NCI-H526 treated with DMSO at 0.1 percent for 48 hours (cell line): ENCODE measurements at places on chromosomes 13 and 19.

GRCh38 chr13:50682966-50683365 is 160.5 kb downstream of the DLEU7 start:
- no peak for DNase-seq

GRCh38 chr19:30671622-30672051 is 299.5 kb downstream of the ZNF536 start:
- DNase-seq, result no peak

DNA sequence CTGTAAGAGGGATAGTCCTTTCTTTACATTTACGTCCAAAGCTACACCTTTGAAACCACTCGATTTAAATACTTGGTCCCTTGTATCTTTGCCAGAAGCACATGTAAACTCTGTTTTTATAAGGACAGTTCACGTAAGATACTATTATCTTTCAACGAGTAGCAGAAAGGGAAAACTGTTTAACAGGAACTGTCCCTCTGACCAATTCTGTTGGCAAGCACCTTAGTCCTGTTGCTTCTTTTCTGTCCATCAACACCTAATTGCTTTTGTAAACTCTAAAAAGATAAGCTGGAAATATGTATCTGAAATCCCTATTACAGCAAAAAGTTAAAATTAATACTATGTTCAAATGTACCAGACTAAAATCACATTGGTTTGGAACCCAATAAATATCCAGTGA is 37.4 kb downstream of the PCDH9 start:
- no peak for DNase-seq

- DNase-seq, result no peak
Measured at GRCh38 chr13:20387441-20387971, 138.2 kb downstream of the CRYL1 start.

DNA sequence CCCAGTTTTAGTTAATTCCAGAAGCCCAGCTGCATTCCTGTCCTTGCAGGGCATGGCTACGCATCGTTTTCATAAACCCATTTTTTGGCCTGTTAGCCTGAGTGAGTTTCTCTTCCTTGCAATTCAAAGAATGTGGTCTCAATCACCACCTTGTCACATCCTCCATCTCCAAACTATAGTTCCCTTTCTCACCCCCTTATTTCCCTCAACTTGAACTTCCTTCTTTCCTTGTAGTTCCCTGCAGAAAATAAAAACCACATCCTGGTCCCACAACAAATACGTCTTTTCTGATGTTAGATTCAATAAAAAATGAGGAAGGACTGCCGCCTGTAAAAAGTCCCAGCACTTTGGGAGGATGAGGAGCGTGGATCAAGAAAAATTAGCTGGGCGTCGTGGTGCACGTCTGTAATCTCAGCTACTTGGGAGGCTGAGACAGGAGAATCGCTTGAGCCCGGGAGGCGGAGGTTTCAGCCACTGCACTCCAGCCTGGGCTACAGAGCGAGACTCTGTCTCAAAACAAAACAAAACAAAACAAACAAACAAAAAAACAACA is 13.2 kb downstream of the ADGRE3 start:
- no peak for DNase-seq

- no peak for DNase-seq
Measured at GRCh38 chr19:50952910-50953309, at the start of gene KLK5. TSS of gene KLK5 (minus strand) at chr19:50953038. CDS start at chr19:50952657, 381 bp downstream.

DNA sequence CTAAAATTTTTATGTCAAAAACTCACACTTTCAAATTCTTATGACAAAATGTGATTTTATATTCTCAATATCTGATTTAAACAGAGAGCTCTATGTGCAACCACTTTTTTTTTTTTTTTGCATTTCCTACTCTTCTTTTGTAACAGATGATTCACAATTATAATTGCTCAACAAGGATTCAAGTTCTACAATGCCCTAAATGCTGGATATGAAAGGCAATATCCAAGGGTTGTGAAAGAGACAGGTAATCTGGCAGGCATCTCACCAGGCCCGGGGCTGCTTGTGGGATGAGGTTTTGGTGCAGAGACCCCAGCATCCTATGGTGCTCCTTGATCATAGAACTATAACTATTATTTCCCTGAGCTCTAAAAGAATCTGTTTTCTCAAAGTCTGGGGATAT is 363.6 kb upstream of the NBEA start:
- DNase-seq, result no peak

- peak; percentile 95 for DNase-seq
Measured at GRCh38 chr13:85500696-85501256, 298.4 kb downstream of the SLITRK6 start.

DNA sequence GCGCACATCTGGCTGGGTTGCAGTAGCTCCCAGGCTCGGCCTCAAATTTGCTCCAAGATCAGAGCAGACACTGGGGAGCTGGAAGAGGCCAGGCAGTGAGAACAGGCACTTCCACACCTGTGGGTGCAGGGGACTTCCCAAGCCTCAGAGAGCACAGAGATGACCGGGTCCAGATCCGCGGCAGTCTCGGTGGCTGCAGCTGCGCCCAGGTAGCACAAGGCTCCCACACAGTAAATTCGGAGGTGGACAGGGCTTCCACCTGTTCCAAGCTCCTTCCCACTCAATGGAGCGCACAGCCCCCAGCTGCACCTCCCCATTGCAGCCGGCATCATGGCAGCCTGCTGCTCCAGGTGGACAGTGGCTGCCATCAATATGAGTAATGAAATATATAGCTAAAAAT is 1417.4 kb upstream of the SLC10A2 start:
- DNase-seq, result no peak

- no peak for DNase-seq
Measured at GRCh38 chr13:85445534-85445933, 353.7 kb downstream of the SLITRK6 start.

DNA sequence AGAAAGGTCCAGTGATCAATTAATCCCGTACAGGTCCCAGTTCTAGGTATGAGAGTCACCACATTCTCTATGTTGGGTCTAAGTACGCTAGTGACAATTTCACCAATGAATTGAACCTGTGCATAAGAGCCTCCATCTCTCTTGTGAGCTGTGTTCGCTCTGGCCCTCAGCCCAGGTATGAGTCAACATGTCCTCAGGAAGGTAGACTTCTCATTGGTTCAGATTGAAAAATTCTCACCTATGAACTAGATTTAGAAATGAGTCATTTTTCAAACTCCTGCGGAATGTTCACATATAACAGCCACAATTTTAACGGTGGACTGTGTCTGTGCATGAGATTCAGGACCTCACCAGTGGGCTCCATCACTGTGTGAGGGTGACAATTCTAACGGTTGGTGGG is 12.7 kb upstream of the ZNF43 start:
- no peak for DNase-seq

GRCh38 chr19:33219261-33219815 is 6.3 kb downstream of the SLC7A10 start:
- no peak for DNase-seq

- no peak for DNase-seq
Measured at GRCh38 chr13:44063881-44064280, 184.2 kb downstream of the LACC1 start.

GRCh38 chr19:48746738-48747575 is at the start of gene IZUMO1:
TSS of gene IZUMO1 (minus strand) at chr19:48746909. CDS start at chr19:48745859, 1,050 bp downstream.
- DNase-seq, result no peak

GRCh38 chr13:75202981-75203380 is 279.0 kb downstream of the TBC1D4 start:
- DNase-seq, result no peak

DNA sequence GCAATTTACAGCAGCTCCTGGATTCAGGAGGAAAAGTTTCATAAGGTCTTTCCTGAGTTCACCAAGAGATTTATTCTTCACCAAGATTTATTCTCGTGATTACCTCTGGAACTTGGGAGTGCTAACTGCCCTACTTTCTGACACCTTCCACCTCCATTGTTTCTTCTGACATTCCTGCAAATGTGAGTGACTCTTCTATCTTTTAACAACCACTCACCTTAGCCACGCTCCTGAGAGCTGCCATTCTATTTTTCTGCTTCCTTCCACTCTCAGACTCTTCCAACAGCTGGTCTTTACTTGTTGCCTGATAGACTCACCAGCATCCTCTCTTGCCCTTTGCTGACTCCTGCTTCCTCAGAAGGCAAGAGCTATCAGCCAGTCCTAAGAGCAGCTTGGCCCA is 11.5 kb upstream of the CBY2 start:
- DNase-seq, result no peak

DNA sequence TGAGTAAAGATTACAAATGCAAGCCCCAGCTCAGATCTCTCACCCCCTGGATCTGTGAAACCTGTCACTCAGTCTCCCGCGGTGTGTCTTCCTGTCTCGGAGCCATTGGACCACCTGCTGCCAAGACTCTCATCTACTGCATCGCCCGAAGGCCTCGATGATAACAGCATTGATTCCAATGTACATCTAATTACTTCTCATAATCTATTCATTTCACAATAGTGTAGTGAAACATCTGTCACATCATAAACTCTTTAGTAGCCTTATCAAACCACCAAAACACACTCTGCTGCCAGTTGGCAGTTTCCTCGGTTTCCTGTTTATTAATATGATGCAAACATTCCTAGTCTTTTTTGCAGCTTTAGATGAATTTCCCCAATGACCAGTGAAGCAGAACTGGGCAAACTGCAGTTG is 220.3 kb downstream of the POU4F1 start:
- no peak for DNase-seq
